Activated CD4-positive, alpha-beta T cell treated with anti-CD3 and anti-CD28 coated beads for 48 hours (primary cell): ENCODE measurements at places on chromosomes 12 and 14.

DNA sequence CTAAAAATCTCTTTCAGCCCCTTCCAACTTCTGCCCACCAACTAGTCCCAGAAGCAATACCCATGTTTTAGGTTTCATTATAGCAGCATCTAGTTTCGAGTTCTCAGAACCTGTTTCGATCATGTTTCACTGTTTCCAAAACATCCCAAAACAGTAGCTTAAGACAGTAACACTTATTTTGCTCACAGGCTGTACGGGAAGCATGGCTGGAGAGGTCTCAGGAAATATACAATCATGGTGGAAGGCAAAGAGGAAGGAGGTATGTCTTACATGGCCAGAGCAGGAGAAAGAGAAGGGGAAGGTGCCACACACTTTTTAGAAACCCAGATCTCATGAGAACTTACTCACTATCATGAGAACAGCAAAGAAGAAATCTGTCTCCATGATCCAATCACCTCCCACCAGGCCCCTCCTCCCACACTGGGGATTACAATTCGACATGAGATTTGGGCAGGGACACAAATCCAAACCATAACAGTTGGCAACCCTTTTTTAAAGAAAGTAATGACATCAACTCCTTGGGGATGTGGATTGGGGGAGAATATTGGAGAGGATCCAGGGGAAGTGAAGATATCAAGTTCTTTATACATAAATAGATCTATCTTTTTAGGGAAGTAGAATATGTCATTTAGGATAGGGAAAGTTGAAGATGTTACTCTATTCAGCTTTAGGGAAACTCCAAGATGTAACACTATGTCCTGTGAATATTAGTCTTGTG is 269.9 kb upstream of the PLEKHG7 start:
- DNase-seq: no peak

GRCh38 chr14:67566908-67567307 is 33.2 kb downstream of the PIGH start:
- DNase-seq: no peak

GRCh38 chr14:82854901-82855300 is 1321.2 kb upstream of the SEL1L start:
- no peak for DNase-seq

DNA sequence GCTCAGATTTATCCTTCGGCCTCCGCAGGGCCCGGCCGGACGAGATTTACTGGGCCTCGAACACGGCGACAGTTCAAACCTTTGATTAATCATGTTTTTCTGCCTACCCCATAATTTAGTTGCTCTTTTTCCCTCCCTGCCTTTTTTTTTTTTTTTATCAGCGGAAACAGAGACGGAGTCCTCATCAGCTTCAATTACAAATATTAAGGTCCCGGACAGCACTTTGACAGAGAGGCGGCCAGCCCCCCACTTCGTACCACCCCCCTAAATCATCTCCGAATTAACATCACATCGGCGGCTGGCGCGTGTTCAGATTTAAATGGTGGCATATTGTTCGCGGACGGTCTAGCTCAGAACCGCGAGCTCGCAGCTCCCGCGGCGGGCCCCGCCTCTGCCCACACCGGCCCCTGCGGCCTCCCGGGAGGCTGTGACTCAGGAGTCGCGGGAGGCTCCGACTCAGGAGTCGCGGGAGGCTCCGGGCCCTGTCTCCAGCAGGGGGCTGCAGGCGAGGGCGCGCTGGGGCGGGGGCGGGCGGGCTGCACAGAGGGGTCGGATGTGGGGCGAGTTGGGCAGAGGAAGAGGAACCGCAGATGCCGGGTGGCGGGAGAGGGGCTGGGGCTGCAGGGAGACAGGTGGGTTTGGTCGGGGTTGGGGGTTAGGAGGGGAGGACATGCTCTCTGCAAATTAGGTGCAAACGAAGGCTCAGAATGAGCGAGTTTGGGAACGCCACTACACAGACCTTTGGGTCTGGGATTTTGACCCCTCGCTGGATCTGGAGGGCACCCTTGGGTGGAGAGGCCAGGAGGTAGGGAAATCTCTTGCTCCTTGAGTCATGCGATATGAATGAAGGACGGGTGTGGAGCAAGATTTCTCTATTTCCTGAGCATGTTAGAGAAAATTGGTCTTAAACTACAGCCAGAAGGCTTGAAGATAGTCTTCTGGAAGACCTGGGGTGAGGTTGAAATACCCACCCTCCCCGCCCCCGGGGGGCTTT is 19.6 kb upstream of the ATP5MC2 start:
- peak; percentile 63 for DNase-seq

DNA sequence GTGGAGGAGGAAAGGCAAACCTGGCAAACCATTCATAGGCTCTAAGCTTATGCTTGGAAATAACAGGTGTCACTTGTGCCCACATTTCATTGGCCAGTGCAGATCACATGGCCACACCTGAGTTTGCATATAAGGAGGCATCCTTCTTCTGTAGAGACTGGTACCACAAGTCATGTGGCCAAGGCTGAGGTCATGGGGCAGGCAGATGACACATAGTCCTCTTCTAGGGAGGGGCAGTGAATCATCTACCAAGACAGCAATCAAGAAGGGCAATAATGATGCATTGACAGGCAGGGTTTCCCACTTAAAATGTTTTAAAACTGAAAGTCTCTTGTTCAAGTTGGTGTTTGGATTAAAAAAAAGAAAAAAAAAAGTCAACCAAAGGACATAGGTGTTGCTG is 77.3 kb downstream of the DAAM1 start:
- DNase-seq: peak; percentile 63
